Upper lobe of right lung (tissue), 1 donor: ENCODE measurements at places on chromosomes 16 and 17. TPM values are rescaled to one million over a fixed set of nuclear protein-coding genes. Genes with fewer than 3 reads are reported as not detected.

- DNase-seq: peak; percentile 92
- peak overlapping the region; percentile 44 for H3K4me3 ChIP-seq
- peaks cover 8% of the 10 kb centered on the region for H3K36me3 ChIP-seq
- peak overlapping the region; percentile 80 for H3K27ac ChIP-seq
- H3K4me1 ChIP-seq: peaks cover 29% of the 10 kb centered on the region
- peaks cover 6% of the 10 kb centered on the region for H3K27me3 ChIP-seq
Measured at GRCh38 chr17:39209317-39210092, 9.4 kb downstream of the RPL19 start.

- H3K27ac ChIP-seq: no peak overlapping the region
- H3K4me1 ChIP-seq: no peaks in the 10 kb centered on the region
- H3K27me3 ChIP-seq: peaks cover 16% of the 10 kb centered on the region
- H3K36me3 ChIP-seq: no peaks in the 10 kb centered on the region
- H3K4me3 ChIP-seq: no peak overlapping the region
- DNase-seq: no peak
Measured at GRCh38 chr17:45749831-45750335, 34.2 kb upstream of the CRHR1 start.

DNA sequence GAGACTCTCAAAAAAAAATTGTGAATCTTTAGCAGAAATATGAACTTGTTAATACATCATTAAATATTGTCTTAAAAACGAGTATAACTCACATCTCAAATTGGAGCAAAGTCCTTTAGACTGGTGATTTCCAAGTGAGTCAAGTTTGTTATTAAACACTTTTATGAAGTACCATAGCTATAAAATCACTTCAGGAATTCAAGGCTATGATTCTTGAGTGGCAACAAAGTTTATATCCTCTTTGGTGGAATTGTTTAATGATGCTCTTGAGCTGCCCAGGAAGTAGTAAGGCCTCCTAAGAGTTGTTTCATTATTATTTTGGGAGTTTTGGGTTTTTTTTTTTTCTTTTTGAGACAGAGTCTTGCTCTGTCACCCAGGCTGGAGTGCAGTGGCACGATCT lies 16.7 kb upstream of the BLMH start:
- no peak overlapping the region for H3K4me3 ChIP-seq
- no peaks in the 10 kb centered on the region for H3K36me3 ChIP-seq
- H3K27me3 ChIP-seq: no peaks in the 10 kb centered on the region
- H3K4me1 ChIP-seq: no peaks in the 10 kb centered on the region
- DNase-seq: no peak

GRCh38 chr17:82863383-82863940 lies 23.6 kb upstream of the ZNF750 start:
- peaks cover 22% of the 10 kb centered on the region for H3K4me1 ChIP-seq
- no peaks in the 10 kb centered on the region for H3K36me3 ChIP-seq
- H3K27me3 ChIP-seq: no peaks in the 10 kb centered on the region
- no peak for DNase-seq
- no peak overlapping the region for H3K27ac ChIP-seq

DNA sequence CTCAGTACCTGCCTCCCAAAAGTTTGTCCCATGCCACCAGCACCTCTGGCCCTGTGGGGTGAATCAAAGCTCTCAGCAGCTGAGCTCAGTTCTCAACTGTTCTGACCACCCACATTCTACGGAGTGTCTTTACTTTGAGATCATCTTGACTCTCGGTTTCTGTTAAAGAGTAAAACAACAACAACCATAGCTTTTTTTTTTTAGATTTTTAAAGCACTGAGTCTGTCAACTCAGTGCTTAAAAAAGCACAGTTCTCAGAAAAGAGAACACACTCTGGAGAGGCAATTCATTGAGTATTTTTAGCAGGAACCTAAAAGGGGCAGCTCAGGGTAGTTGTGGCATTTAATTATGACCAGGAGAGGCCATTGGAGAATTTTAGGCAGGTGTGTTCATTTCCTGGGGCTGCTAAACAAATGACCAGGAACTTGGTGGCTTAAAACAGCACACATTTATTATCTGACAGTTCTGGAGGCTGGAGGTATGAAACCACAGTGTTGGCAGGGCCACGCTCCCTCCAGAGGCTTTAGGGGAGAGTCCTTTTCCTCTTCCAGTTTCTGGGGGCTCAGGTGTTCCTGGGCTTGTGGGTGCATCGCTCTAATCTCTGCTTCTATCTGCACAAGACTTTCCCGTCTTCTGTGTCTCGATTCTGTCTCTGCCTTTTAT lies 6.7 kb upstream of the WFIKKN2 start:
- no peaks in the 10 kb centered on the region for H3K36me3 ChIP-seq
- peak overlapping the region; percentile 55 for H3K27ac ChIP-seq
- H3K4me1 ChIP-seq: no peaks in the 10 kb centered on the region
- H3K4me3 ChIP-seq: no peak overlapping the region
- no peaks in the 10 kb centered on the region for H3K27me3 ChIP-seq
- DNase-seq: no peak

DNA sequence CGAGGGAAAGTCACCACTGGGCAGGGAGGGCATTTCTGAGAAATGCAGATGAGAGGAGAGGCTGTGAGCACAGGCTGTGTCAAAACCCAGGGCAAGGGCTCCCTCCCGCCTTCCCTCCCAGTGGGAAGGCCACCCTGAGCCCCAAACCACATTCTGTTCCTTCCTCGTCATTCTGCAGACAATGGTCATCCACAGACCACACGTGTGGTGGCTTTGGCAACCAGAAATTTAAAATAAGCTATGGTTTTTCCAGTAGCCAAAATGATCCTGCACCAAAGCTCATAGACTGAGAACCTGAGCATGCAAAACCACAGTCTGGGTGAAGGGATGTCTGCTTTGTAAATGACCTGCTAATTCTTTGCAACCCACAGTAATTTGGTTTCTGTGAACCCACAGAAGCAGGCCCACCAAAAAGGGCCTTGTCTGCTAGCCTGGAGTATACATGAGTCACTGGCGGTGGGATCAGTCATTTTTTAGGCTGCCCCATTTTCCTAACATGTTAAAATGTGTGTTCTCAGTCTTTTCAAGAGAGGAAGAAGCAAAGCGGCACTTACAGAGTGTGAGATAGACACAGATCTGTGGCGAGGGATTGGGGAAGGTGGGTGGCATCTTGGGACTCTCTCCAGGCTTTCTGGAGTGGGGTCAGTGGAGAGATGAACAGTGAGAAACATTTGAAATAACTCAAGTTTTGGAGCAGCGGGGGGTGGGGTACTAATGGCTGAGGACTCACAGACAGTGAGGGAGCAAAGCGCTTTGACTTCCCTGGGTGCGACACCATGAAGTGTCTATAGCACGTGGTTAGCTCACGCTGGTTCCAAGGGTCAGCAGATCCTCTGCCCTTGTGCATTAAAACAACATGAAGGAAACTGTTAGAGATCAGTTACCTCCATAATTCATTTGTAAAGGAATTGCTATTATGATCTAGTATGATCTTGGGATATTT lies 20.5 kb downstream of the GRB7 start:
- DNase-seq: no peak
- peaks cover 10% of the 10 kb centered on the region for H3K4me1 ChIP-seq
- no peak overlapping the region for H3K4me3 ChIP-seq
- no peaks in the 10 kb centered on the region for H3K27me3 ChIP-seq
- no peaks in the 10 kb centered on the region for H3K36me3 ChIP-seq

Gene ARHGDIG
- 1.3 TPM for total RNA-seq

Gene NEUROD2
- not detected for total RNA-seq

DNA sequence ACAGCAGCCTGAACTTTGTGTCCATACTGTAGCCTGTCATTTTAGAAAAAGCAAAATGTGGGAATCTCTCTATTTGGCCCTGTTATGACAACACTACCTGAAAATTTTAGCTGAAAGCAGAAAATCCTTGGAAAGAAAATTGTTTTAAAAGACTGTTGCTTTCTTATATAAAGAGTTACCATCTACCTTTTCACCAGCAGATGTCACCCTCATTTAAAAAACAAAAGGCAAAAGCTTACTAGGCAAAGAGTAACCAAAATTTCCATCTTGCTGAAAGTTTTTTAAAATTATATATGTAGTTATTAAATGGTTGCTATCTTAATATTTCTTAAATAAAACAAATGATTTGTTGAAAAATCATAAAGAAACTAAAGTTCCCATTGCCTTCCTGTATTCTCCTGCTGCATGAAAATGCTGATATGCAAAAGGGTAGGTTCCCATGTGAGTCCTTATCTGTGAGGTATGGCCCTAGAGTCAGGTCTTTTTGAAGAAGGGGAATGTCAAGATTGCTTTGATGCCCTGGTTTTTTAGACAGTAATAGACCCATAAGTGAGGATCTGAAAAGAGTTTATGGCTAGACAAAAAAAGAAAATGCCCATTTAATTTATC lies 61.0 kb downstream of the TNRC6C start:
- peaks cover 7% of the 10 kb centered on the region for H3K4me1 ChIP-seq
- DNase-seq: no peak
- H3K27ac ChIP-seq: no peak overlapping the region
- no peaks in the 10 kb centered on the region for H3K36me3 ChIP-seq
- no peaks in the 10 kb centered on the region for H3K27me3 ChIP-seq

DNA sequence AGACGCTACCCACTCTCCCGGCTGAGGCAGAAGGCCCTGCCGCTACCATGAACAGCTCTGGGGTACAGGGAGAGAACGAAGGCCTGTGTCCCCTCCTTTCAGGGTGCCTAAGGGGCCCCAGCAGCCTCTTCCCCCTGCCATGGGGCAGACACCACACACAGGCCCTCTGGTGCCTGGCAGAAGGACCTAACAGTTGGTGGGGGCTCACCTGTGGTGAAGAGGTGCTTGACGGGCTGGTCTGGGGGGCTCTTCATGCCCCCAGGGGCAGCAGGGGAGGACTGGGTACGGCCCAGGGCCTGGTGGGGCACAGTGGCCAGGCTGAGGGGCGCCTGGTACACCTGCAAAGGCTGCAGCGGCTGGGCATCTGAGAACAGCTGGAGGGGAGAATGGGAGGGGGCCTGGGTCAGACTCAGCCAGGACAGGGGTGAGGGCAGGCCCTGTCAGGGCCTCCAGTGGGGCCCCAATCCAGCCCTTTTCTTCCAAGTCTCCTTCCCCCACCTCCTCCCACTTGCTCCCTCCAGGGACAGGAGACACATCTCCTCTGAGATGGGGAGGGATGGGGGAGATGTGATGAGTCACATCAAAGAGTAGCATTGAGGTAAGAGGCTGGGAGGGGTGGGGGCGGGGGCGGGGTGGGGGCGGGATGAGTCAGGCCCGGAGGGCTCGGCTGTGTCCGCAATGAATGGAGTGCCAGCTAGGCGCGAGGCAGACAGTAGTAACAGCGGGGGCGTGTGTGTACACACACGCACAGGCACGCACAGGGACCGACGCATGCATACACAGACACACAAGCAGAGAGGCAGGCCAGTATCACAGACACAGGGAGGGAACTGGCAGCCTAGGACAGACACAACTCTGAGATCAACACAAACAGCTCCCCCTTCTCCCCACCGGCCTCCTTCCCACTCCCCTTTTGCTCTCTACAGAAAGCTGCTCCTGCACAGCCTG lies 16.1 kb downstream of the G6PC3 start:
- DNase-seq: no peak
- no peak overlapping the region for H3K4me3 ChIP-seq
- peak overlapping the region; percentile 58 for H3K27ac ChIP-seq
- H3K27me3 ChIP-seq: no peaks in the 10 kb centered on the region

DNA sequence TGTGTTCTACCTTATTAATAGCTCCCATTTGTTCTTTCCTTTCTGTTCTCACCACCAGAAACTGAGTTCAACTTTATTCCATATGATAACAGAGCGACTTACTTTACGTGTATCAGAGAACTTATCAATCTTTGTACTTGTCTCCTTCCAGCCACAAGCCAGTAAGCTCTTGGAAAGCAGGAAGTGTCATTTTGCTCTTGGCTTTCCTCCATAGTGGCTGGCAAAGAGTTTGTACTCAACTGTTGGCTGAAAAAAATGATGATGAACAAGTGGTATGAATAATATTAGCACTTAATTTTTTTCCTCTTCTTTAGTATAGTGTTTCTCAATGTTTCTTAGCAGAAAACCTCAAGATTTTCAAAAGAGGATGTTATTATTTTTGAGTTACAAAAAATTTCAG lies 182.4 kb upstream of the TOM1L1 start:
- H3K4me1 ChIP-seq: no peaks in the 10 kb centered on the region
- no peaks in the 10 kb centered on the region for H3K36me3 ChIP-seq
- DNase-seq: no peak

DNA sequence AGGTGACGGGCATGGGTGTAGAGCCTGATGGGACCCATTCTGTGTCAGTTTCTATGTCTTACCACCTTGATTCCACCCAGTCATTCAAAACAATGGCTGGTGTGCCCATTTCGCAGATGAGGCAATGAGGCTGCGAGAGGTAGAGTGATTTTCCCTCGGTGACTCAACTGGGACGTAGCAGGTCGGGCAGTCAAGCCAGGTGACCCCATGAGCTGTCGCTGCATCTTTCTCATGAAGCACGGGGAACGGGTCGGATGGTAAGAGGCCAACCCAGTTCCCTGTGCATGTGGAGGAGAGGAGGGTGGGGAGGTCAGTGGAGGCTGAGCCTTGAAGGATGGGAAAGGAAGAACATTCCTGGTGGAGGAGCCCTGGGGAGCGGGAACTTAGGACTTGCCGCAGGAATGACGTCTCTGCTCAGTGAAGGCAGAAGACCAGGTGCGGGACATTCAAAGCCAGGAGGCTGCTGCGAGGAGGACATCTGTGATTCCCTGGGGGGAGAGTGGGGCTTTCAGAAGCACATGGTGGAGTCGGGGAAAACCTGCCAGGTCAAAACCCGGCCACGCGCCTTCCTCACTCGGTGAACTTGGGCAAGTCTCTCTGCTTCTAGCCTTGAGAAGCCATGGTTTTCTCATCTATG lies 1.1 kb downstream of the IL21R start:
- H3K36me3 ChIP-seq: no peaks in the 10 kb centered on the region
- H3K27me3 ChIP-seq: no peaks in the 10 kb centered on the region
- H3K4me3 ChIP-seq: peak overlapping the region; percentile 31
- H3K4me1 ChIP-seq: peaks cover 17% of the 10 kb centered on the region
- DNase-seq: no peak

- H3K4me1 ChIP-seq: no peaks in the 10 kb centered on the region
- no peaks in the 10 kb centered on the region for H3K27me3 ChIP-seq
- H3K27ac ChIP-seq: no peak overlapping the region
- H3K36me3 ChIP-seq: no peaks in the 10 kb centered on the region
- no peak for DNase-seq
Measured at GRCh38 chr17:66734186-66734943, 100.6 kb upstream of the CACNG5 start.

DNA sequence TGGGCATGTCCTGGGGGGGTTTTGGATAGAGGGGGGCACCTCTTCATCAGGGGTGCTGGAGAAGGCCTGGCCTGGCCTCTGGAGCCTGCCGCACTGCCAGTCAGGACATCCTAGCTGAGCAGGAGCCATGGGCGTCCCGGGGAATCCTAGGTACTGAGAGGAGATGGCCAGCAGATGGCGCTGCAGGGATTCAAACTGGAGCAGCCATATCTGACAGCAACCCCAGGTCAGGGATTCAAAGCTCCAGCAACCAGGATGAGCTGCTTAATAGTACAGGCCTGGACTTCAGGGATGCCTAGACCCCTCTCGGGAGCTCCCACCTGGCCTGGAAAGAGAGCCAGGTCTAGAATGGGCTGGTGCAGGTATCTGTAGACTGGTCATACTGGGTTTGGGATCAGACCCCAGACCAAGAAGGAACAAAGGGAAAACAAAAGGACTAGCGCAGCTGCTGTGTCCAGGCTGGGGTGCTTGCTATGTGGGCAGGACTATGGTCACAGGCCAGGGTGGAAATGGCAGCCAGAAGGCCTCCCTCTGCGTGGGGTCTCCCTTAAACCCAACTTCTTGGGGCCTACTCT lies 306.9 kb upstream of the RBFOX1 start:
- peak; percentile 83 for DNase-seq
- H3K27ac ChIP-seq: no peak overlapping the region
- H3K4me1 ChIP-seq: no peaks in the 10 kb centered on the region
- H3K4me3 ChIP-seq: no peak overlapping the region
- no peaks in the 10 kb centered on the region for H3K36me3 ChIP-seq

GRCh38 chr17:62648956-62649294 lies 21.5 kb downstream of the MRC2 start:
- peaks cover 31% of the 10 kb centered on the region for H3K4me1 ChIP-seq
- peak overlapping the region; percentile 74 for H3K27ac ChIP-seq
- DNase-seq: peak; percentile 54
- H3K27me3 ChIP-seq: no peaks in the 10 kb centered on the region
- H3K4me3 ChIP-seq: no peak overlapping the region

Gene ATAD5
- 1.1 TPM for total RNA-seq
